ENCODE measurements at places on chromosomes 1 and 21.
A peak's percentile ranks its signal among the peaks of the same experiment; 100 is the strongest.

GRCh38 chr1:103416681-103417286 is 108.7 kb upstream of the RNPC3 start:
- no peak for DNase-seq

DNA sequence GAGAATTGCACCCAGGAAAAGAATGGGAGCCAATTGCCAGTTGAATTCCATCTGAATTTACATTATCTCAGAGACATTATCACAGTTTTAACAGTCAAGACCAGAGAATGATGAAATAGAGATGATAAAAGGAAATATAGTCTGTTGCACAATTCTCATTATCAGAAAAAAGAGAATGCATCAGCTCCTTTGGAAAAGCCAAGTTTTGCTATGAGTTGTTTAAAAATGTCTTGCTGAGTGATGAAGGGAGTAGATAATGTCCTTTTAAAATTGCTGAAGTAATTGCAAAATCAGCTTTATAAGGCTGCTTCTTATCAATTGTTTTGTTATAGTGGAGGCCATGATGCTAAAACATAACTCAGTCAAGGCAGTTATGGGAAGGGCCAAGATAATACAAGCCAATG is 37.9 kb upstream of the EEIG2 start:
- DNase-seq, result no peak

GRCh38 chr1:204438628-204439027 is 27.0 kb upstream of the PPP1R15B start:
- no peak for DNase-seq

- DNase-seq, result no peak
Observed at GRCh38 chr1:115879977-115880376, 39.1 kb upstream of the NHLH2 start.

GRCh38 chr21:37017951-37018679 is 11.6 kb downstream of the RIPPLY3 start:
- no peak for DNase-seq

DNA sequence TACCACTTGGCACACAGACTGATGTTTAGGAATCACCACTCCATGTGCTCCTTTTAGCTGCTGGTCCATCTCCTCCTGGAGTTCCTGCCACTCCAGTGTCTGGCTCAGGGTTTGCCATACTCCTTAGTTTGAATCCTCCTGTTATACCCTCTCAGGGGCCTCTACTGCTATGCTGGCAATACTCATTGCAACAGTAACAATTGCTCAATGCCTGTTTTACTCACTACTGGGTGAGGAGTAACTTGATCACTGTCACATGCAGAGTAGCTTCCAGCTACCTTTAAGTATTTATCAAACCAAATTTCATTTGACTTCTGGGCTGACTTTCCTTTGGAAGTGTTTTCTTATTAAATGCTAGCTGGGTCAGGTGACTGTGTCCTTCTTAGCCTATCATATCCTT is 107.2 kb upstream of the WLS start:
- DNase-seq, result no peak

DNA sequence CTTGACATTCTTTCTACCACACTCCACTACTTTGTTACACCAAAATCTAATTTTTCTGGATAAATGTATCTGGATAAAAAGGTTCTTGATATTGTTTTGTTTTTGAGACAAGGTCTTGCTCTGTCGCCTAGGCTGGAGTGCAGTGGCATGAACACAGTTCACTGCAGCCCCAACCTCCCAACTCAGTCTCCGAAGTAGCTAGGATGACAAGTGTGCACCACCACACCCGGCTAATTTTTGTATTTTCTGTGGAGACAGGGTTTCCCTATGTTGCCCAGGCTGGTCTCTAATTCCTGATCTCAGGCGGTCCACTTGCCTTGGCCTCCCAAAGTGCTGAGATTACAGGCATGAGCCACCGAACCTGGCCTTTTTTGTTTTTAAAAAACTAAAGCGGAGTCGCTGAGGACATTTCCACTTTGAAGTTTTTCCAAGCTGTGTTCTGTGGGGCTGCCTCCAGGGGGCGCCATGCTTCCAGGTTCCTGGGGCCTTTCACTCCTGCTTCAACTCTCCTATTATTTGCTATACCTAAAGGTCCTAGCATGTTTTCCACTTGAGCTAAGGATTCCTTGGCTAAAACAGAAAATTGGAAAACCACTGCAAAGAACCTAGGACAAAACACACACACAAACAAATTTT is 14.1 kb upstream of the NCMAP start:
- peak; percentile 59 for DNase-seq

- no peak for DNase-seq
Observed at GRCh38 chr1:20871419-20871818, 84.3 kb upstream of the HP1BP3 start.

- no peak for DNase-seq
Observed at GRCh38 chr1:245869847-245870246, 637.2 kb downstream of the SMYD3 start.

DNA sequence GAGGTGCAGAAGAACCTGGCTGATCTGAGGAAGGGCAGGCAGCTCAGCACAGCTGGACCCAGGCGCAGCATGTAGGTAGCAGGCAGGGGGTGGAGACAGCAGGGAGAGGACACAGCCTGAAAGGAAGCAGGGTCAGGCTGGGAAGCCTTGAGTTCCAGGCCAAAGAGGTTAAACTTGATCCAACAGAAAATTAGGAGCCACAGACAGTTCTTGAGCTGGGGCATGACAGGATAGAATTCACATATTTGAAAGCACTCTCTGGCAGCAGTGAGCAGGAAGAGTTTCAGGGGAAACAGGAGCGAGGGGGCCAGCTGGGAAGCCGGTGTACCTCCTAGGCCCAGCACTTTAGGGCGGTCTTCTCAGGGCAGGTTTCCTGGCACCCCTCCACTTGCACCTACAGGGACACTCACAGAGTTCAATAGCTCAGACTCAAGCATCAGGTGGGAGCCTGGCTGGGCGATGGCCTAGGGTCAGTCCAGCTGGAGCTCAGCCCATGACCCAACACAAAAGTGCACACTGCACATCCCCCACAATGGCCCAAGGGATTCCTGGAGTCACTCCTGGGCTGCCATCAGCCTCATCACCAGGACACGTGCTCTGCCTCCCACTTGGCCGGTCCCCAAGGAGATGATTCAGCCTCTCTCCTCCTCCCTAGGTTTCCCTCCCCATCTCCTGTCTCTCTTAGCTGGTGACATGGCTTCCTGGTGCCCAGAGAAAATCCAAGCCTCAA is 22.7 kb downstream of the MATN1 start:
- no peak for DNase-seq

DNA sequence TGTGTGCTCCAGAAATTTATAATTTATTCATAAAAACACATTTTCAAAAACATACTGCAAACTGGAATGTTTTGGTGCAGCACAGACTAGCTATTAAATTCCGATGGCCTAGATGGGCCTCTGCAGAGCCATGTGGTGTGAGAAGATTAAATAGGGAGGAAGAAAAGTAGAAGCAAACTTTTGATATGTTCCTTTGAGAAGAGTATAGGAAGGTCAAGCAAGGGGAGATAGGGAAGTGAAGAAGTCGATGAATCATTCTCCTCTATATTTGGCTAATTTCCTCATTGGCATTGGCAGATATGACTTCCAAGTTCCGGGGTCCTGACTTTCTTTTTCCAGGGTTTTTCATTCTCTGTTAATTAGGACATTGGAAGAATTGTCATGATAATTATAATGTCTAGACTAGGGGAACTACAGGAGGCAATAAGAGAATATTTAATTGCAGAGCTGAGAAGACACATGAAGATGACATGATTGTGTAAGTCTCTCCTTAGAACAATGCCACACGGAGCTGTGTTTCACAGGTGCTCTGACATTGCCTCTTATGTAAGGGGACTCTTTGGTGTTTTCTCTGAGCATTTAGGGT is 19.3 kb upstream of the ZNF326 start:
- DNase-seq, result no peak

GRCh38 chr1:24442764-24443163 is 27.2 kb downstream of the NIPAL3 start:
- no peak for DNase-seq

- DNase-seq, result no peak
Observed at GRCh38 chr1:16175610-16176553, 20.0 kb upstream of the EPHA2 start.

GRCh38 chr1:20717452-20718342 is at the start of gene KIF17:
KIF17 (minus strand) TSS chr1:20718007; CDS start chr1:20717706, 301 bp downstream.
- DNase-seq, result peak; percentile 82

- DNase-seq, result no peak
Observed at GRCh38 chr1:7657287-7658016, 113.6 kb upstream of the VAMP3 start.

DNA sequence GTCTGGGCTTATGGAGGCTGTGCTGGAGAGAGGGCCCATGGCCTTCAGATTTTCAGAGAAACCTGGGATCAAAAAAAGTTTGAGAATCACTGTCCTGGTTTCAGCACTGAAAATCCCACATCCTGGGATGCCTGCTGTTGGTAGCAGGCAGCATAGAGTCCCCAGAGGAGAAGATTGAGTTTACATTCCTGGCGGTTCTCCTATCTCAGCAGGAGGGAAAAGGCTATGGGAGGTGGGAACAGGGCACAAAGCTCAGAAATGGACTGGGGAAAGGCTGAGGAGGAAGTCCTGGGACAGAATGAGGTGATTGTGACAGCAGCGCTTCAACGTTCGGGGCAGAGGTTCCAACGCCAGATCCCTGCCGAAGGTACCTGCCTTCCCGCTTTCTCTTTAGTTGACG is 103.4 kb downstream of the ETS2 start:
- no peak for DNase-seq

- DNase-seq, result no peak
Observed at GRCh38 chr1:43460988-43461693, 7.4 kb upstream of the HYI start.

DNA sequence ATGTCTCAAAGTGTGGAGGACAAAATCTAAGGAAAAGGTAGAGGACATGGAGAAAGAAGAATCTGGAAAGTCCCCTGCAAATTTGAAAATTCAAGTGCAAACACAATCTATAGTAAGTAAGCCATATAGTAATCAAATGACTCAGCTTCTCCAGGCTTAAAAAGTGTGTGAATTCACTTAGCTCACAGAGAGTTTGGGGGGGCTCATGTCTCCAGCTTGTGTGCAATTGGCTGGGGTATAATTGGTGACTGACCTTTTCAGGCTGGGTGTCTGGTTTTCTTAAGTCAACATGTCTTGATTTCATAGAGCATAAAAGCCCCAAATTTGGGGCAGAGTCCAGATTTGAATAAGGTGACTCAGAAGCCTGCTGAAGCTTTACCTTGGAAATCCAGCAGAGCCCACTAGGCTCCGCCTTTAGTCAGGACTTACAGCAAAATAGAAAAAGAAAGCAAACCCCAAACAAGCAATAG is 8.6 kb downstream of the CLDN14 start:
- DNase-seq, result no peak

DNA sequence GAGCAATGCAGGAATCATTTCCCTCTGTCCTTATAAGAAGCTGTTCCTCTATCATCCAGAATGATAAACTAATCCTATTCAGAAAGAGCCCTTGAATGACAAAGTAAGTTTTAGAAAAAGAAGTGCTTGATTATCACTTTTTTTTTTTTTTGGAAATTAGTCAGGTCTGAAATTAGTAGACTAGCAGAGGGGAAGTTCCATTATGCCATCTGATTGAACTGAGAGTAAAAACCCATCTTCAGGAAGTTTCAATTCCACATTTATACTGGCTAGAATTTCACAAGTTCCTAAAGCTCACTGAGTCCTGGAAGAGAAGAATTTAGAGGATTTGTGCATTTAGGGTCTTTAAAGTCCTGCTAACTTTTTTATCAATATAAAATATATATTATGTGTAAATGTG is 128.8 kb upstream of the COA6 start:
- no peak for DNase-seq

DNA sequence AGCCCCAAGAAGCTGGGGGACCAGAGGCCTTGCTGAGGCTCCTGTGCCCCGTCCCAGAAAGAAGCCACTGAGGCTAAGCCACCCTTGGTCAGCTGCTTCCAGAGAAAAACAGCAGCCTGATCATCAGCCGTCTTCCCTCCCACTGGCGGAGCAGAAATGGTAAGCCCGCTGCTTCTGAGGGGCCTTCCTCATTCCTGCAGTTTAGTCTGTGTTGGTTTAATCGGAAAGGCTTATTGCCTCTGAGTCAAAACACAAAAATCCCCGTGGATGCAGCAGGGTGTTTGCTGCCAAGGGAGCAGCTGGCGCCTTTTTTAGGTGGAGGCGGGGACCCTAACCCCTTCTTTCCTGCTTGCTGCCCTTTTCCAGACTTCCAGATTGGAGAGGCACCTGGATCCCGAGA is 33.9 kb downstream of the SPSB1 start:
- no peak for DNase-seq

- DNase-seq, result no peak
Observed at GRCh38 chr1:240538776-240539430, 73.1 kb downstream of the GREM2 start.

- DNase-seq, result peak; percentile 87
Observed at GRCh38 chr1:222589462-222590302, at the start of gene TAF1A. TAF1A (minus strand) TSS chr1:222589933.

DNA sequence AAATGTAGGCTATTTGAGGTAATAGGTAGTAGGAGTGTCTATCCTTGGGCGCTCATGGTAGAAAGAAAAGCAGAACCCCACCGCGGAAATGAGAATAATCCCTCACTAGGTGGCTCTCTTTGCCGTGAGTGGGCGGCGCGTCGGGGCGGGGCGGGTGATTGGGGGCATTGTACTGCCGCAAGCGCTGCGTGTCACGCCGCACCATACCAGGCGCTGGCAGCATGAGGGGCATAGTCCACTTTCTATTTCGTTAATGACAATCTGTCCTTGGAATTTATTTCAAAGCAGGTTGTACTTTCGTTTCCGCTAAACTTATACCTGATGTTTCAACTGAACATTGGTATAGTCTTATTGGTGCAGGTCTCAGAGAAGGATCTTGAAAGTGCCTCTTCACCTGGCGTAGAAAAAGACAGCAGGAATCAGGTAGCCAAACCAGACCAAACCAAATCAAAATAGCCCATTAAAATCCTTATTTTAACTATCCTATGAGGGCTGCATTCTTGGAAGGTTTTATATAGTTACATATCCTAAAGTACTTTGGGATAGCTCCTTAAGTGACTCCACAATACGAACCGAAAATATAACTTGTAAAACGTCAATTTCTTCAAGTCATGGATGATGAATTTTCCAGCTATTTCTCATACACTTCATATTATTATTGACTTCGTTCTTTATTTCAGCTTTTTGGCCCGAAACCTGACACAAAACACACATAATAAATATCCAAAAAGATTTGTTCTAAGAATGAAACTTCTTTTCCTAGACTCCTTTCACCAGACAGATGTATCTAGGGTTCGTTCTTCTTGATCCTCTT is 1.9 kb upstream of the SMG7 start:
- DNase-seq, result peak; percentile 93

DNA sequence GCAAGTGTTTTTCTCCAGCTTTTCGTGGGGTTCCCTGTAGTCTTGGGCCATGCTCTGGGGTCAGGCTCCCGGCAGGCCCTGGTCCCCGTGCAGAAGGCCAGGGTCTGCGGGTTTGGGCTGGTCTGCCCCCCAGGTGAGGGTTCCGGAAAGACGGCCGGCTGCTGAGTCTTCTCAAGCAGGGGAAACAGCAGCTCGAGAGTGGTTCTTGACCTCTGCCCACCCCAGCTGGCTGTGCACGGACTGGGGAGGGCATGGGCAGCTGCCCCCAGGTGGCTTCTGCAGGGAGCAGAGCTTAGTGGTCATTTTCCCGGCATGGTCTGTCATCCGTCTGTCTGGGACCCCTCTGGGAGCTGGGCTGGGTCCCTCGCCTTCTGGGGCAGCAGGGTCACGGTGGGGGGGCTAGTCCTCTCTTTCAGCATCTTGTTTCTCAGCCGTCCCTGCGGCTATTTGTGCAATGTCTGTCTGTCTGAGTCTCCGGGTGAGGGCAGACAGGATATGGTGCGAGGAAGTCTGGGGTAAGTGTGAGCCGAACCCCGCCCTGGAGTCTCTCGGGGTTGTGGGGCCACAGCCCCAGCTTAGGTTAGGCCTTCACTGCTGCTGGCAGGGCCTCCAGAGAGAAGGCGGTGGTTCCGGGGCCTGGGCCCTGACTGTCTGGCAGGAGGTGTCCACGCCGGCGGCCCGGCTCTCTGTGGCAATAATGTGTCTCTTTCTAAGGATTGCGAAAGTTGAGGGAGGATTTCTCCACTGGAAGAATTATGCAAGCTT is 6.1 kb downstream of the SKI start:
- peak; percentile 83 for DNase-seq

Measured in activated CD8-positive, alpha-beta memory T cell treated with anti-CD3 and anti-CD28 coated beads for 24 hours (primary cell).